ENCODE measurements at places on chromosomes 3 and 15.

GRCh38 chr15:80561500-80561899, 133.6 kb upstream of the ABHD17C start:
- no peak for DNase-seq

- no peak for DNase-seq
Observed at GRCh38 chr3:33488683-33489082, 48.5 kb upstream of the UBP1 start.

- DNase-seq = no peak
Observed at GRCh38 chr3:184750349-184751083, 38.7 kb upstream of the MAGEF1 start.

- DNase-seq = no peak
Observed at GRCh38 chr3:86388820-86389219, 602.1 kb downstream of the VGLL3 start.

GRCh38 chr3:64900617-64901521, 213.1 kb upstream of the ADAMTS9 start:
- DNase-seq = no peak

DNA sequence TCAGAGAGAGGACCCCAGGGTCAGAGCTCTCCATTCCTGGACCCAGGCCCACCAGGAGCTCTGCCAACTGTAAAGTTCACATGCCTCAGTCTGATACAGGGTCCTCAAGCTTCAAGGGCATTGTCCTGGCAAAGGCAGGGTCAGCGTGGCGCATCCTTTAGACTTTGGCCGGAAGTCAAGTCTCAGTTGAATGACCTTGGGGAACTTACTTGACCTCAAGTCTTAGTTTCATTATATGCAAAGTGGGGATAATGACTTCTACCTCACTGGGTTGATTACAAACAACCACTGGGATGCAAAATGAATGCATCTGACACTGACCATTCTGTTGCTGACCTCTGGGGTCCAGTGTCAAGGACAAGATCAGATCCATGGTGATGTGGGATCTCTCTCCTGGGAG, 70.6 kb upstream of the CTSH start:
- DNase-seq = no peak
